ENCODE measurements at places on chromosomes 6 and 20.

DNA sequence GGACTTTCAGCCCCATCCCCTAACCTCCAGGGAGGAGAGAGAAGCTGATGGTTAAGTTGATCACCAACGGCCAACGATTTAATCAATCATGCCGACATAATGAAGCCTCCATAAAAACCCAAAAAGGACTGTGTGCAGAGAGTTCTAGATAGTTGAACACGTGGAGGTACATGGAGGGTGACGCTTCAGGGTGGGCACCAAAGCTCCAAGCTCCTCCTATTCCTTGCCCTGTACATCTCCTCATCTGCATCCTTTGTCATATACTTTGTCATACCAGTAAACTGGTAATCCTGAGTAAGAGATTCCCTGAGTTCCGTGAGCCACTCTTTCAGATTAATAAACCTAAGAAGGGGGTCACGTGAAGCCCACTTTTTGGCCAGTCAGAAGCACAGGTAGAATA is 3.7 kb upstream of the GMDS start:
- no peak for DNase-seq

GRCh38 chr6:28597217-28597835 is 71.6 kb downstream of the GPX5 start:
- no peak for DNase-seq

DNA sequence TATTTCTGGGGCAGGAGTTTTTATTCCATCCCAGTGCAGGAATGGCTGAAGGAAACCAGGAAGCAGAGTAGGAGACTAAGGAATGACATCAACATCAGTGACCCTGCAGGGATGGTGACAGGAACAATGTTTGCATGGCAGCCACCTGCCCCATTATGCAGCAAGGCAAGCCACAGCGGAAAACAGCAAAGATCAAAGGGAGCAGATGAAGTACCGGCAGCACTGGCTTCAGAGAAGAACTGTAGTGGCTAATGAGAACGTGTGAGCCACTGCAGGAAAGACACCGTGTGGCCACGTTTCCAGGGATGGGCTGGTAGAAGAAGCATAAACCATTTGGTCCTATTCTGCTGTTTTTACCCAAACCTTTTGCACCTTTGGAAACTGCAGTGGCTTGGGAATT is 52.9 kb upstream of the TAB2 start:
- peak; percentile 35 for DNase-seq

DNA sequence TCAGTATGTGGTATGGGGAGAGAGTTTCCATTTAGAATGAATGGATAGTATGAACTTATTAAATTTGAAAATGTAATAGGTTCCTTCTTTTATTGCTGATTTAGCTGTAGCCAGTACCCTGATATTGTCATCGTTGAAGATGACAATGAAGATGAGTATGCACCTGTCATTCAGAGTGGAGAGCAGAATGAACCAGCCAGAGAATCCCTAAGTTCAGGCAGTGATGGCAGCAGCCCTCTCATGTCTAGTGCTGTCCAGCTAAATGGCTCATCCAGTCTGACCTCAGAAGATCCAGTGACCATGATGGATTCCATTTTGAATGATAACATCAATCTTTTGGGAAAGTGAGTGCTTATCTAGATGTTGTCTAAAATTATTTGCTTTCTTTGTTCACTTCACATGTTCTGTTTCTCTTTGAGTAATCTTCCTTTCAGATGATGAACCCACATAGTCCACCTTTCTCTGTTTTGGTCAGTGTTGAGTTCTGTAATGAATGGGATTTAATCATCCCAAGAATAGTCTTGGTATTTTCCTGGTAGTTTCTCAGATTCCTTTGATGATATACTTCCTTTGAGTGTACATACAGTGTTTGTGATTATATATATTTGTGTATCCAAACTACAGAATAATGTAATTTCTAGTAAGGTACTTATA is 23.3 kb downstream of the HSF2 start:
- no peak for DNase-seq

- DNase-seq, result no peak
These were observed 73.6 kb downstream of the RNF182 start for GRCh38 chr6:13998356-13998755.

GRCh38 chr6:25389471-25389870 is 110.3 kb downstream of the CARMIL1 start:
- DNase-seq, result no peak

GRCh38 chr20:36573798-36574365 is 485 bp downstream of the TGIF2 start:
- DNase-seq, result peak; percentile 12

GRCh38 chr6:47853766-47854165 is 71.9 kb downstream of the OPN5 start:
- no peak for DNase-seq

All from activated CD4-positive, alpha-beta T cell treated with anti-CD3 and anti-CD28 coated beads, Interleukin-2, amount 50 U/mL, for 4 hours (primary cell).